ENCODE measurements at places on chromosomes 12 and 14.

DNA sequence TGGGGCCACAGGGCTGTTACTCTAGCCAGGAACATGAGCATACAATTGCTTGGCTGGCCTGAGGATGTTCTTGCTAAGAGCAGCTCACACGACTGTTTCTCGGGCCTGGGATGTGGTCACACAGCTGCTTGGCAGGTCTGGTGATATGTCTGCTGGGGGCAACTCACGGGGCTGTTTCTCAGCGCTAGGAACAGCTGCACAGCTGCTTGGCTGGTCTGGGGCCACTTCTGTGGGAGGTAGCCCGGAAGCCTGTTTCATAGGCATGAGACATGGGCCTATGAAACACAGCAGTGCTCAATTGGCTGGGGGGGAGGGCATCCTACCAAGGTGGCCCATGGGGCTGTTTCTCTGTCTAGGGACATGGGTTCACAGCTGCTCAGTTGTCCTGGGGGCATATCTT, 73.4 kb upstream of the DDHD1 start:
- peak; percentile 22 for DNase-seq

- peak; percentile 84 for DNase-seq
Observed at GRCh38 chr14:21104448-21105060, 3.7 kb downstream of the TMEM253 start.

- DNase-seq = no peak
Observed at GRCh38 chr12:52591521-52591920, 9.7 kb downstream of the KRT72 start.

- DNase-seq = no peak
Observed at GRCh38 chr12:724194-724855, 28.1 kb upstream of the WNK1 start.

GRCh38 chr14:29459531-29459930, 468.1 kb downstream of the PRKD1 start:
- DNase-seq = no peak

DNA sequence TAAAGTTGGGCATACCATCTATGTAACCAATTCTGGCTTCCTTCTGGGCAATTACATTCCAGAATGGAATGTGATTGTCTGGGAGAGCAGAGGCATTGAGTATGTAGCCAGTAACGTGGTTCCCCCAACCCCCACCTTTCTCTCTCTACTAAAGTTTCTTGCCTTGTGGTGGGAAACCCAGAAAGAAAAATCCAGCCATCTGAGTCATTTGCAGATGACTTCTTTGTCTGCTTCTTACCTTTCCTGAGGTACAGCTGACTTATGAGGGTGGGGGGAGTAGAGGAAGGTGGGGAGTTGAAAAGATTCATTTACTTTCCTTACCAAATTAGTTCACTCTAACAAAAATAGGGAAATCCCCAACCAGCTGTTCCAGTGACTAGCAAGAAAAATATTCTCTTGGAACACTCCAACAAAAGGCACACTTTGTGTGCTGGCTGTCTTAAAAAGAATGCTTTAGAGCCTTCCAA, 112.1 kb upstream of the FRMD6 start:
- no peak for DNase-seq

- DNase-seq = no peak
Observed at GRCh38 chr12:3032770-3033538, 44.2 kb upstream of the TSPAN9 start.

DNA sequence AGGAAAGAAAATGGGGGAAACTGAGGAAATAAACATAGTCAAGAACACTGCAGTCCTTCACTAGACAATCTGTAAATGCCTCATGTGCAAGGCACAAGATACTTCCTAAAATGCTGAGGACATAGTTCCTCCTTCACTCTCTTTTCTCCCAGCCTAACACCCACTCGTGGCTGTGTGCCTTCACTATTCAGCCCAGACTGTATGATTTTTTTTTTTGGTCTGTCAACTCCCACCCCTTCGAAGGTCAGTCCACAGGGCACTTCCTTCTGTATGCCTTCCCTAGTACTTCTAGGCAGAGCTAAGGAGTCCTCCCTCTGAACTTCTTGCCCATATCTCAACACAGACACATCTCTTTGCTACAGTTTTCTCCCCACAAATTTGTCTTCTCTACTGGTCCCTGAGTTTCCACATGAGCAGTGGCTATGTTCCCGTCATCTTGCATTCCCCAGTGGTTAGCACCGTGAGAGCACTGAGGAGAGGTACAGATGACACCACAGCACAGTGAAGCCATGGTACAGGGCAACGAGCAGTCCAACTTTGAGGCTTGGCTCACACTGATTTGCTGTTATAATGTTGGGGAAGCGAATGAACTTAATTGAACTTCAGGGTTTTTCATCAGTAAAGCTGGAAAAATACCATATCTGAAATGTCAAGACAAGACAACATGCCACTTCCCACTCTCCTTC, 24.1 kb upstream of the SYCP3 start:
- no peak for DNase-seq

- DNase-seq = no peak
Observed at GRCh38 chr12:88490425-88490824, 89.8 kb downstream of the KITLG start.

GRCh38 chr12:49741882-49742620, 694 bp downstream of the TMBIM6 start:
- DNase-seq = peak; percentile 89

DNA sequence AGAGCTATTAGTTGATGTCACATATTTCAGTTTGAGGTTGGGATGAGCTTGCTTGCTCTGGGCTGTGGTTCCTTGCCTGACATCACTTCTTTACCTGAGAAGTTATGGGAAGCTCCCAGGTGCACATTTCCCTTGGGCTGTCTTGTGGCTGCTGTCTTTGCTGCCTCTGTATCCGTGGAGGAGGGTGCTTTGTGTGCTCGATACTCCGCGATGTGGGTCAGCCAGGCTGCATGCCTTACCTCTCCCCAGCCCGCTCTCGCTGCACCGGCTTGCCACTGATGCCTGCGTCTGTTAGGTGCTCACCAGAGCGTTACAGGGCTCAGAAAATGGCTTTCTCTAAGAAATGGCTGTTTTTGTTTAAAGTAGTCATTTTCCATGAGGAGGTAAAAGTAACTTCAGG, 19.6 kb downstream of the PELI2 start:
- DNase-seq = peak; percentile 28

GRCh38 chr14:53060046-53060445, 93.1 kb downstream of the DDHD1 start:
- DNase-seq = no peak

GRCh38 chr14:97426776-97427175, 629.6 kb downstream of the VRK1 start:
- no peak for DNase-seq

DNA sequence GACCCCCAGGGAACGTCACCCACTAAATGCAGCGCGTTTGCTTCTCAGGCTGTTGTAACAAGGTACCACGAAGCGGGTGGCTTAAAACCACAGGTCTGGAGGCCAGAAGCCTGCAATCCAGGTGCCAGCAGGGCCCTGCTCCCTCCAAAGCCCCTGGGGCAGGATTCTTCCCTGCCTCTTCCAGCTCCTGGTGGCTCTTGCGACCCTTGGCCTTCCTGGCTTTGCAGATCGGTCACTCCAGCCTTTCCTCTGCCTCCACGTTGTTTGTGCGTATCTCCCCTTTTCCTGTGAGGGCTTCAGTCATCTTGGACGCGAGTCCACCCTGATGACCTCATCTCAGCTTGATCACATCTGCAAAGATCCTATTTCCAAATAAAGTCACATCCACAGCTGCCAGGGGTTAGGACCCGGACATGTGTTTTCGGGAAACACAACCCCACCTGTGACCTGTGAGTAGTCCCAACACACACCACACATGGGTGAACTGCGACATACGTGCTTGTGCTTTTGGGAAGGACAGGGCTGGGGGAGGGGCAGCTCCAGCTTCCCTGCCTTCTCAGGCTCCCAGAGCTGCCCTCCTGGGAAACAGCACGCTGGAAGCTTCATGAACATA, 114.5 kb upstream of the NCOR2 start:
- peak; percentile 53 for DNase-seq

DNA sequence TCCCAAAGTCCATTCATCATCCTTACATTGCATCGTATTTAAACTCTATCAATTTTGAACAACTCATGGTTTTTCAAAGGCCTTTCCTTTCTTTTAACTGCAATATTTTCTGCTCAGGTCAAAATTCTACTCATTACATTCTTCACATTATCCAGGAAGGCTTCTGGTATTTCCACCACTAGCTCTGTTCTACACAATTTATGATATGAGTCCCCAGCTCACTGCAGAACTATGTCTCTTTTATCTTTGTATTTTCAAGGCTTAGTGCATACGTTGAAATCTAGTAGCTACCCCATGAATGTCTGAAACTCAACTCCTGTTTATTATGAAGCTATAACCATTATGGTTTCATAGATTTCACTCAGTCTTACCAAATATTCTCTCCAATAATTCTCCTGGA, 282.9 kb downstream of the DUSP6 start:
- no peak for DNase-seq

GRCh38 chr14:66508846-66509621, 1.1 kb downstream of the GPHN start:
- peak; percentile 55 for DNase-seq

DNA sequence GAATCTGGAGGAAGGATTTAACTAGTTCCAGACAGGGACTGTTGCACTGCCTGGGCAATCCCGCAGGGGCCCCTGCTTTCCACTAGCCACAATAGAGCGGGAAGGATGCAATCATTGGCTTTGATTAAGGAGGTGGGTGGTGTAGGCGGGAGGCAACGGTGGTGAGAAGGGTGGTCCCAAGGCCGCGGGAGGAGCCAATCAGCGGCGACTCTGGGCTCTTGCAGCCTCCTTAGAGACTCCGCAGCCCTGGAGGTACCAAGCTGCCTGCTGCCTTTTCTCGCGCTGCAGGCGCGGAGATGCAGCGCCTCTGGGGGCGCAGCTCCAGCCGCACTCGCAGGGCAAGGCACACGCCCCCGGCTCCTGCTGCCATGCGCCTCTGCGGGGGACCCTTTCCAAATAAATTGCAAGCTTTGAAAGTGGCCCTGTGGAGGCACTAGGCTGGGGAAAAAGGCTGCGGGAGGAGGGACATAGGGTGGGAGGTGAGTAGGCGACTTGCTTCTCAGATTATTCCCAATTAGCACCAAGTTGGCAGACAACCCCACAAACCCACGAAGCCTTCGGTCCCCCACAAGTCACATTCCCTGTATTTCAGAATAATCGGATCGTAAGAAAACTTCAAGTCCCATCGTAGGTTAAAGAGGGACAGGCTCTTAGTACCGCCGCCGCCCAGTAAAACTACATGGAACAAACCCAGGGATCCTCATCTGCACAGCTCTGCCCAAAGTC, 858 bp upstream of the KCNA1 start:
- DNase-seq = no peak

GRCh38 chr14:51595881-51596455, 55.7 kb upstream of the FRMD6 start:
- DNase-seq = no peak

DNA sequence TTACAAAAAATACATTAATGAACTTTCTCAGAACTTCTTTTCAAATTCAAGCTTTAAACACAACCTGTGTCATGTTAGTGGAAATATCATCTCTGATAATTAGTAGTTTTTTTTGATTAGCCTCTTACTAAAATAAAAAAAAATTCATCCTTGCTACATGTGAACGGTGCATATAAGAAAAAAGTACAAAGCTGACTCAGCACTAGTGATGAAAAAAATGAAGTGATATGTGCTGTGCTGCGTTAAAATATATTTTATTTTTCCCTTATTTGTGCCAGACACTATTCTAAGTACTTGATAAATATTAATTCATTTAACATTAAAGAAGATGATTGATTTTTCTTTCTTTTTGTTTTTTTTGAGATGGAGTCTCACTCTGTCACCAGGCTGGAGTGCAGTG, 7.5 kb downstream of the IKBIP start:
- no peak for DNase-seq

Measured in BE2C (cell line).